ENCODE measurements at places on chromosomes 6 and 20. TPM values are rescaled to one million over a fixed set of nuclear protein-coding genes. Genes with fewer than 3 reads are reported as not detected.

Gene LINC00237
- not detected for polyA plus RNA-seq

DNA sequence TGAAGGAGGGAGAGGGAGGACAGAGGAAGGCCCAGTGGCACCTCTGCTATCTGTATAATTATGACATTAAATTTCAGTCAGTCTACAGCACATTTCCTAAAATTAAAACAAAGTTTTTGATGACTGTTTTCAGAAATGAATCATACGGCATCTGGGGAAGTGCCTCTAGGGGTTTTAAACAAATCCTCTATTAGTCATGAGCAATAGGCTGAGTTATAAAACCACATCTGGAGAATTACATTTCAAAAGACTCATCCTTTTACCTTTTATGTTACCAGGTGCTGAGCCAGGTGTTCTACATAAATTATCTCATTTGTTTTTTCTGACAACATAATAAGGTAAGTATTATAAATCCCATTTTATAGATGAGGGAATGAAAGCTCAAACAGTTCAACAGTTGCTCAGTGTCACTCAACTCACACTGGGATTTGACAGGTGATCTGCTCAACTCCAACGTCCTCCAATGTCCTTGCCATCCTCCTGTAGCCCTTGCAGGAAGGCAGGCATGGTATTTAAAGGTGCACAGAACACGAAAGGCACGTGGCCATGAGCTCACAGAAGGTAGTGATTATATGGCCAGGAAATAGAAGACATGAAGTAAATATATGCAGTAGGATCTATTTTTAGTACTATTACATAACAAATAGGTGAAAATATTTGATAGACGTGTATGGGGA, 184.2 kb upstream of the MAN1A1 start:
- DNase-seq = no peak

DNA sequence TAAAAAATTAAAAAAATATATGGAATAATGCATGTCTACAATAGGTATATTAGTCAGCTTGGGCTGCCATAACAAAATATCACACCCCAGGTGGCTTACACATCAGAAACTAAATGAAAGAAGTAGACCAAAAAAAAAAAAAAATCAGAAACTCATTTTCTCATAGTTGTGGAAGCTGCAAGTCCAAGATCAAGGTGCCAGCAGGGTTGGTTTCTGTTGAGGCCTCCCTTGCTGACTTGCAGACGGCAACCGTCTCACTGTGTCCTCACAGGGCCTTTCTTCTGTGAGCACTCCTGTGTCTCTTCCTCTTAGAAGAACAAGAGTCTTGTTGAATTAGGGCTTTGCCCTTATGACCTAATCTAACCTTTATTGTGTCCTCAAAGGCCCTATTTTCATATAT, 11.4 kb upstream of the GDAP1L1 start:
- no peak for DNase-seq

Gene OXT
- polyA plus RNA-seq = not detected

DNA sequence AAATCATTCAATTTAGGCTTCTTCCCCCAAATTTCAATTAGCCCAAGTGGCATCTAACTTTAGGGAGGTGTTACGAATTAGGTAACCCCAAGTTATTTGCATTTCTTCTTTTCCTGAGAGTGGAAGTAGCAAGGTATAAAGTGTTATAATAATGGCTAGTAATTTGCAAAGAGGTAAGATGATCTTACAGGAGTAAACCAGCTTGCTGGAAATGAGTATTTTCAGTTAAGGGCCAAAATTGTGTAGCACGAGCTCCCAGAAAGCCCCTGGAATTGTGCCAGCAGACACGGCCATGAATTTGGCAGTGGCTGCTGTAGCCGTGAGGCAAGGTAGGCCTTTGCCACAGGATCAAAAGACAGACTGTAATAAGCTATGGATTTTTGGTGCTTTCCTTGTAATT, 38.0 kb downstream of the CITED2 start:
- no peak for DNase-seq
